ENCODE measurements at places on chromosomes 1 and 21.

DNA sequence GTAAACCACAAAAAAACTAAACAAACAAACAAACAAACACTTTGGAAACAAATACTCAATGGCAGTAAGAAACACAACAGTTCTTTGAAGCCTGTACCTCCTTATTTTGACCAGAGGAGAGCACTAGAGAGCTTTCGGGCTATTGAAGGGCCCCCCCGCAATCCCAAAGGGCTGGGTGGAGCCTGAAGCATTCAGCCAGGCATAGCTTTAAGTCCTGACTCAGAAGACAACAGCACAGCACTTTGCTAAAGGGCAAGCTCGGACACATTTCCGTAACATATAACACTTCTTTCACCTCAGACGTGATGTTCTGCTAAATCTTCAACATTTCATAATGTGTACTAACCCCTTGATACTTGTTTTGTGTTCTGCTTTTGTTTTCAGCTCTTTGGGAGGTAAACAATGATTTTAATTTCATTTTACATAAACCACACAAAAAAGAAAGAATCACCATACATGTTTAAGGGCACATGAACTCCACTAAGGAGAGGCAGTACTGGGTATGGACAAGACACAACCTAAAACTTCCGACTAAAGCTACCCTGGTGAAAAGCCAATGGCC, 9.7 kb upstream of the SHCBP1L start:
- peak; percentile 76 for DNase-seq

- DNase-seq: peak; percentile 29
These were observed 29.2 kb downstream of the MAN1C1 start for GRCh38 chr1:25645637-25646400.

- no peak for DNase-seq
These were observed 120.3 kb upstream of the IPO9 start for GRCh38 chr1:201708691-201709090.

DNA sequence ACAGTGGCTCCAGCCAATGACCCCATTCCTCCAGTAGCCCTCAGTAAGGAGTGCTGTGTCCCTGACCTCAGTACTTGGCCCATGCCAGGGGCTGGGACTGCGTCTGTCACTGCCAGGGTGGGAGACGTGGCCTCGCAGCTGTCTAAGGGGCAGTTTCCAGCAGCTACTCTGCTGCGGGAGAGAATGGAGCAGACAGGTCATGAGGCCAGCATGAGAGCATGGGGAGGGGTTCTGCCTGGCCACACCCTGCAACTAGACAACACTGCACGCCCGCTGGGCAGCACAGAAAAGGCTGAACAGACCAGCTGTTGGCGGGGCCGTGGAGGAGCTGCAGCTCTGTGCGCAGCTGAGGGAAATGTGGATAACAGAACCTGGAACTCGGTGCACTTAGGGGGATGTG, 91.6 kb upstream of the COL6A1 start:
- DNase-seq: no peak

DNA sequence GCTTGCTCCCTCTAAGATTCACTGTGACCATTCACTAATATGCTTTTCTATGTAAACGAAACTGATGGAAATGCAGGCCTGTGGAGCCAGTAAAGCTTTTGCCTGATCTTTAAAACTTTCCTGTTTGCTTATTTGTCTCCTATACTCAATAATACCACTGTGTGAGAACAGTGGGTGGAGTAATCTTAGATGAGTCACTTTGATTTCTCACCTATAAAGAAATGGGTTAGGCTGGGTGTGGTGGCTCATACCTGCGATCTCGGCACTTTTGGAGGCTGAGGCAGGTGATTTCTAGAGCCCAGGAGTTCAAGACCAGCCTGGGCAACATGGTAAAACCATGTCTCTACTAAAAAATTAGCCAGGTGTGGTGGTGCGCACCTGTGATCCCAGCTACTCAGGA, 70.8 kb downstream of the RWDD3 start:
- no peak for DNase-seq

GRCh38 chr1:58805716-58806571, 22.1 kb upstream of the JUN start:
- no peak for DNase-seq

GRCh38 chr1:167685844-167686243, 35.9 kb upstream of the MPZL1 start:
- DNase-seq: no peak

DNA sequence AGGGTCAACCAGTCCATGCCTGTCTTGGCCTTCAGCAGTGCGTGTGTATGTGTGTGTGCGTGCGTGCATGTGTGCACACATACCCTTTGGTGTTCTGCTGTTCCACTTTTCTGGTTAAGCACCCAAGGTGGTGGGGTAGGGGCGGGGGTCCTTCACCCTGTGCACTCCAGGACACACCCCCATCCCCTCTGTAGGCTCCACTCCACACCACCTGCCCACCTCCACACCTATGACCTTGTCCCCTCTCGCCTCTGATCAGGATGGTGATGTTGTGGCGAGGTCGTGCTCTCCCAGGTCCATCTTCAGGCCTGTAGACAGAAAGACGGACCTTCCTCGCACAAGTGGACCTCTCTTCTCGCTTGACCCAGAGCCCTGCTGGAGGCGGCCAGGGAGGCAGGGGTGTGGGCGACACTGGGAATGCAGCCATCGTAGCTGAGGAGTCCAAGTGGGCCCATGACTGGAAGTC, 44.6 kb downstream of the WDR4 start:
- DNase-seq: no peak

- DNase-seq: no peak
These were observed 435.3 kb upstream of the USP24 start for GRCh38 chr1:55650444-55650843.

DNA sequence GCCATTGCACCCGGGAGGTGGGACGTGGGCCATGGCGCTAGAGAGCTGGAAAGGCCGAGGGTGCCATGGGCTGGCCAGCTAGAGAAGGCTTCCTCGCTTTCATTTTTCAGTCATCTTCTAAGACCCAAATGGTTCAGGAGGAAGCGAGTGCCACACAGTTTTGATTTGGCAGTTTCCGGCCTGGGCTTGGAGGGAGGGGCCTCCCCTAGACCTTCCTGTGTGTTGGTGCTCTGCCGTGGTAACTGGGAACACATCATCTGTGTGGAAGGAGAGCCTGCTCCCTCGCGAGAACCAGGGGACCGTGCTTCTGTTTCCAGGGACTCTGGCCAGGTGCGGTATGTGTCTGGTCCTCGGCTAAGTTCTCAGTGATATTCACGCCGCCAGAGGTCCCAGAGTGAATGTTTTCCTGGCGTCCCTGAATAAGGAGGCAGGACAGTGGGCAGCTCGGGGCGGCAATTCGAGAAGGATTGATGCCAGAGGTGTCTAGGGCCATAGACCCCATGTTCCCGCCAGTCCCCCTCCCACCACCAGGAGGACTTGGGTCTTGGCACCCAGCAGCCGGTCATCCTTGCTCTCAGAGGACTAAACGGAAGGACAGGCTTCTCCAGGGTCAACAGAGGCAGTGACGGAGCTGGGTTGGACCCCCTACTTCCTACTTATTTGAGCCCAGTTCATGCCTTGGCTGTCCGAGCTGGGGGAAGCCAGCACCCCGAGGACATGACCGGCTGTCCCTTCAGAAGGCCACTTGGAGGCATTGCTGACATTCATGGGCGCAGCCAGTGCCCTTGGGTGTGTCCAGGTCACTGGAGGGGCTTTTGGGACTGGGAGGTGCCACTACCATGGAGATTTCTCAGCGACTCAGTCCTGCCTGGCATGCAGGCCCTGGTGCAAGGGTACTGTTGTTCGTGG, 2.7 kb upstream of the NPHP4 start:
- no peak for DNase-seq

- no peak for DNase-seq
These were observed 135.1 kb upstream of the F3 start for GRCh38 chr1:94676686-94677085.

DNA sequence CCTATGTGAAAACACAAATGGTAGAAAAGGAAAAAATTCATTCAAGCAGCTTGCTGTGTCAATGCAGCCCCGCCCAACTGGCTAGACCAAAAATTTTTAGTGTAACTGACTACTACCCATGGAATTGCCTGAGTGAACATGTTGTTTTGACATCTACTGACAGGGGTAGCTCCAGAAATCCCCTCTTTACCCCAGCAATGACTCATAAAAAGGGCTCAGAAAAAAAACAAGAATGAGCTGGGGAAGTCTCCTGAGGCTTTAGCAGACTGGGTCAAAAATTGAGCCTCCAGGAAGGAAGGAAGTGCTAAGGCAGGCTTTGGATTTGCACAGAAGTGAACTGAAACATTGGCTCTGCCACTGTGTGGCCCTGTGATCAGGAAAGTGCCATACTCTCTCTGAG, 24.4 kb upstream of the FGGY start:
- no peak for DNase-seq

DNA sequence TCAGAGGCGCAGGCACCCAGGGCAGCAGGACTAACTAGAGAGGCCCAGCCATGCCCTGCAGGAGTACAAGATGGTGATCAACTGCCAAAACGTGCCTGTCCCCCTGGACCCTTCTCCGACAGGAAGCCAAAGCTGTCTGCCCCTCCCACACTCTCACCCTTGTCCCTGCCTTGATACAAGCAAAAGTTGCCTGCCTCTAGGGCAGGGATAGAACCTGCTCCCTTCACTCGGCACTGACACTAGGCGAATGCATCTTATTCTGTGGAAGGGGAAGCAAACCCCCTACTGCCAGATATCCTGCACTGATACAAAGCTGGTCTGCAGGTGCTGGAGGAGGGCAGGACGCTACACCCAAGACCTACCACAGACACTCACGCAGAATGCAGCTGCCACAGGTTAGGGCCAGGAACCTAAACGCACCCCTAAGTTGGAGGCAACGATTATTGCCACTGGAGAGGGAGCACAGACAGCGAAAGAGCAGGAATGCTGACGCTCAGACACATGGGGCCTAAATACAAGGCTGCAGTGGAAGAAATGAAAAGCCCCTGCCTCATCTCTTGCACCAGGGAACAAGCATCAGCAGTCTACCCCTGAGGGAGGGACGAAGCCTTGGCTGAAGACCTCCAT, 3.7 kb downstream of the TARBP1 start:
- peak; percentile 50 for DNase-seq

- DNase-seq: no peak
These were observed 30.5 kb upstream of the THEM4 start for GRCh38 chr1:151939779-151940178.

GRCh38 chr1:65792669-65793358, at the start of gene PDE4B:
Gene PDE4B, plus strand, starts transcription at chr1:65792895.
- DNase-seq: peak; percentile 78

GRCh38 chr1:181061891-181062835, 26.3 kb upstream of the IER5 start:
- no peak for DNase-seq

DNA sequence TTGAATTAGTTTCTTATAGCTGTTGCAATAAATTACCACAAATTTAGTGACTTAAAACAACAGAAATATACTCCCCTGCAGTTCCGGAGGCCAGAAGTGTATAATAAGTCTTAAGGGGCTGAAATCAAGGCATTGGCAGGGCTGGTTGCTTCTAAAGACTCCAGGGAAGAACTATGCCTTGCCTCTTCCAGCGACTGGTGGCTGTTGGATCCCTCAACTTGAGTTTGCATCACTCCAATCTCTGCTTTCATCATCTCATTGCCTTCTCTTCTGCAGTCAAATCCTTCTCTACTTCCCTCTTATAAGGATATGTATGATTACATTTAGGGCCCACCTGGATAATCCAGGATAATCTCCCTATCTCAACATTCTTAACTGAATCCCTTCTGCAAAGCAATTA, 19.1 kb upstream of the MED18 start:
- DNase-seq: no peak

GRCh38 chr1:153577624-153578051, 12.0 kb upstream of the S100A2 start:
- DNase-seq: no peak

DNA sequence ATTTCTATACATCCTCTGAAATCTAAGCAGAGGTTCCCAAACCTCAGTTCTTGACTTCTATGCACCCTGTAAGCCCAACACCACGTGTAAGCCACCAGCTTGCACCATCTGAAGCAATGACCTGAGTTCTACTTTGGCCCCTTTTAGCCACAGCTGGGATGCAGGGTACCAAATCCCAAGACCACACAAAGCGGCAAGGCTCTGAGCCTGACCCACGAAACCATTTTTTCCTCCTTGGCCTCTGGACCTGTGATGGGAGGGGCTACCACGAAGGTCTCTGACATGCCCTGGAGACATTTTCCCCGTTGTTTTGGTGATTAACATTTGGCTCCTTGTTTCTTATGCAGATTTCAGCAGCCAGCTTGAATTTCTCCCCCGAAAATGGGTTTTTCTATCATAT, 38.8 kb downstream of the STXBP3 start:
- DNase-seq: no peak

DNA sequence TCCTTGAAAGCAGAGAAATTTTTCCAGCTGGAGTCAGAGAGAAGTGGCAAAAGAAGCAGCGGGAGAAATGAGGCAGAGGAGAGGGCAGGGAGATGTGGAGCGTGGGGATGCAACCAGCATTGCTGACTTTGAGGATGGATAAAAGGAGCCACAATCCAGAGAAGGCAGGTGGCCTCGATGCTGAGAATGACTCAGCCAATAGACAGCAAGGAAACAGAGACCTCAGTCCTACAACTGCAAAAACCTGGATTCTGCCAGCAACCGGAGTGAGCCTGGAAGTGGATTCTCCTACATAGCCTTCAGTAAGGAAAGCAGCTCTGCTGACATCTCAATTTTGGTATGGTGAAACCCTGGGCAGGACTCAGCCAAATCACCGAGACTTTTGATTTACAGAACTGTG, 128.9 kb upstream of the ATP1B1 start:
- no peak for DNase-seq

GRCh38 chr1:78222960-78223358, 177.2 kb downstream of the GIPC2 start:
- DNase-seq: no peak

GRCh38 chr1:228161866-228162265, 3.7 kb upstream of the IBA57 start:
- DNase-seq: no peak

DNA sequence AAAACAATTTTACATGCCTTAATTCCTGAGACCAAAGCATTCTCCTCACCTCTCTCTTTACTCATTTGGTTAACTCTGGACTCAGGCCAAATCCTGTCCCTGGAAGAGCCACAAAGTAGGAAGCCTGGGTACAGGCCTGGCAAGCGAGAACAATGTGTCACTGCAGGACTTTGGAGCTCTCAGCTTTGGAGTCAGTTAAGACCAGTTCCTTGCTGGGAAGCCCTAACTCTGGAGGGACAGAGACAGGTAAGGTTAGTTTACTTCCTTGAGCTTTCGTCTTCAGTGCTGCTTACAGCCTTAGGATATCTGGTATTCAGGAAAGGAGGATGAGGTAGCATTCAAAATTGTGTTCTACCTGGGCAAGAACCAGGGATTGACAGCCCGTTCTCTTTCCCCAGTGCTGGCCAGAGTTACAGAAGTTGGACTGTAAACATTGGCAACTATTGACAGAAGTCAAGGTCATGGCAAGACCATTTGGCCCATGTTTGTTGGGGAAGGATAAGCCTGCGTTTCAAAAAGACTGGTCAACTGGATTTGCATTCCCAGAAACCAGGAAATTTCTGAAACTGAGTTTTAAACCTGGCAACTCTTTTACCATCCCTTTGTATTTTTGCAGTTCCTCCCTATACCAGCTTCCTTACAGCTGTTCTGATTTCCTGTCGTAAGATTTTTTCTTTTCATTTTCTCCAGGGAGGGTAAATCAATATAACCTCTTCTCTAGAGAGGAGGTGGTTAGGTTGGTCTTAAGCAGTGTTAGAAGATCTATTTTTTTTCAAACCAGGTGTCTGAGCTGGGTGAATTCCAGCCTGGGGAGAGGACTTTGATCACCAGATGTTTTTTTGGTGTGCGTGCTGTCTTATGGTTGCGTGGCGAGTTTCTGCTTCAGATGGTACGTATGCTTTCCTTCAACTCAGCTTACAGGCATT, at the start of gene C4BPB:
TSS of gene C4BPB (plus strand) at position 160 of the 926 bp plus-strand sequence. CDS start at position 832, 672 bp downstream.
- DNase-seq: no peak

GRCh38 chr1:54970901-54971300, 9.5 kb upstream of the TMEM61 start:
- peak; percentile 6 for DNase-seq
